ENCODE measurements at places on chromosomes 16 and 17.

- DNase-seq: peak; percentile 68
Measured at GRCh38 chr17:1294157-1294717, 14.8 kb downstream of the TRARG1 start.

DNA sequence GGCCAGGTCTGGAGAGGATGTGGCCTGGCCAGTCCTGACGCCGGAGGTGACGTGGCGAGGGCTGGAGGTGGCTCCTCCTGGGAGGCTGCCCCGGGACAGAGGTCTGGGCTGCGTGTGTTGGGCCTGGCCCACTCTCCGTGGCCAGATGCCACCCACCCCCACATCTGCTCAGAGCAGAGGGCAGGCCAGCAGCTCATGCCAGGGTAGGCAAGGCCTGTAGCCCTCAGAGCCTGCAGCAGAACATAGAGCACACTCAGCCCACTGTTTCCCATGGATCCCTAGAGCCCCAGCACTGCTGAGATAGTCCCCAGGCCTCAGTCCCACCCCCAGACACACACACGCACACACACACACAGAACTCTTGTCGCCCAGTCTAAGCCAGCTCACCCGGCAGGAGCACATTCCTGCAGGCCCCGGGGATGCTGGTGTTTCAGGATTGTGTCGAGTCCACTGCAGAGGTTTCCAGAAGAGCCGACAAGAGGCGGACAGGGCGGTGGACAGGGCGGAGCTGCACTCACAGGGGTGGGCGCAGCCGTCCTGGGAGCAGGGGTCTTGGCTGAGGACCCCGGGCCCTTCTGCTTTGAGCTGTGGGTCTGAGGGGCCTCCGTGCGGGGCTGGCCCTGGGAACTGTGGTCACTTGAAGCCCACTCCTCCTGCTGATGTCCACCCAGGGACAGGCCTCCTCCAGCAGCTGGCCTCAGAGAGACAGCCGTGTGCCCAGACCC is 33.4 kb downstream of the SOX8 start:
- DNase-seq: no peak

DNA sequence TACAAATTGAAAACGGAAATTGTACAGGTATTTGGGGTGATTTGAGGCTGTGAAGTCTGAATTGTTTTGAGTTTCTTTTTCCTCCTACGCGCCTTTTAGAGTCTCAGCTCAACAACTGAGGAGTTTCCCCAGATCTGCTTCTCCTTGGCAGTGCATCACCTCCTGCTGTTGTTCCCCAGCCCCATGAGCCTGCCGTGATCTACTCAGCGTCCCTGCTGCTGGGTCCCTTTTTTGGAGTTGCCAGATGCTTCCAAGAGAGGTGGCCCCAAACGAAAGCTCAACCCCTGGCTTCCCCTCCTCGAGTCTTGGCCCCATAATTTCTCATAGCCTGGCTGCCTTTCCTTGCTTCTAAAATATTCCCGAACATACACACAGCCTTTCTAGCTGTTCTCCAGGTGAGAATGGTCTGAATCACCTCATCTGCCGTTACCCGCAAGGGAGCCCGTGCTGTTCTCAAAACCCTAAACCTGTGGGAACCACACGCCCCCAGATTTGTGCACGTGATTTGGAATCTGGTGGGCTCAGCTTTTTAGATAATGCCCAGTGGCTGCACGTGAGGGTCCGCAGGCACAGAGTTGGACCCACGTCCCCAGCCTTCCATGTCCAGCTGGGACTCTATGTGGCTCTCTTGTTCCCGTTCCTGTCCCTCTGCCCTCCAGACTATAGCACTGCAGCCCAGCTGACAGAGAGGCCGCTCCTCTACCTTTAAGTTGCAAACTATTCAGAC is 179.1 kb upstream of the CHMP6 start:
- DNase-seq: no peak

GRCh38 chr16:68951991-68952877 is 108.9 kb downstream of the TANGO6 start:
- DNase-seq: no peak

GRCh38 chr17:40872416-40872815 is 5.4 kb upstream of the KRT12 start:
- DNase-seq: no peak

DNA sequence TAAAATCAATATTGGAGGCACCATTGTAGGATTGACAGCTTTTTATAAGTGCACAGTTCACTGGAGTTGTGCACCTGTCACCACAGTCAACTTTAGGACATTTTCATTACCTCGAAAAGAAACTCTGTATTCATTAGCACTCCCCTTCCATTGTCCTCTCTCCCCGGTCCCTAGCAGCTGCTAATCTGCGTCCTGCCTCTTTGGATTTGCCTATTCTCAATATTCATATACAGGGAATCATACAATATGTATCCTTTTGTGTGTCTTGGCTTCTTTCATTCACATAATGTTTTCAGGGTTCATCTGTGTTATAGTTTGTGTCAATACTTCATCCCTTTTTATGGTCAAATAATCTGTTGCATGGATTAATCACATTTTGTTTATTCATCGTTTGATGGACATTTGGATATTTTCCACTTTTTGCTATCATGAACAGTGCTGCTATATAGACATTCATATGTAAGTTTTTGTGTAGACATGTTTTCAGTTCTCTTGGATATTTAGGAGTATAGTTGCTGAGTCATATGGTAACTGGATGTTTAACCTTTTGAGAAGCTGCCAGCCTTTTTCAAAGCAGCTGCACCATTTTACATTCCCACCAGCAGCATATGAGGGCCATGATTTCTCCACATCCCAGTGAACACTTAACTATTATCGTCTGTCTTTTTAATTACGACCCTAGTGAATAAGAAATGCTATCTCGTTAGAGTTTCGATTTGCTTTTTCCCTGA is 9.8 kb downstream of the DNAJA3 start:
- no peak for DNase-seq

DNA sequence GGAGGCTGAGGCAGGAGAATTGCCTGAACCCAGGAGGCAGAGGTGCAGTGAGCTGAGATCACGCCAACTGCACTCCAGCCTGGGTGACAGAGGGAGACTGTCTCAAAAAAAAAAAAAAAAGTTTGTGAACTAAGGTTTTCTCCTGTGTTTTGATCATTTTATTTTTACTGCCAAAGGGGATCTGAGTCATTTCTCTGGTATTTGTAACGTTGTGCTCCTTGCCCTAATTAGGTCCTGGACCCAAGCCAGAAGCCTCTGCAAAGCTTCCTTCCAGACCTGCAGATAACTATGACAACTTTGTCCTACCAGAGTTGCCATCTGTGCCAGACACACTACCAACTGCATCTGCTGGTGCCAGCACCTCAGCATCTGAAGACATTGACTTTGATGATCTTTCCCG is 32.1 kb downstream of the IST1 start:
- no peak for DNase-seq
